ENCODE measurements at places on chromosomes 13 and 19.

DNA sequence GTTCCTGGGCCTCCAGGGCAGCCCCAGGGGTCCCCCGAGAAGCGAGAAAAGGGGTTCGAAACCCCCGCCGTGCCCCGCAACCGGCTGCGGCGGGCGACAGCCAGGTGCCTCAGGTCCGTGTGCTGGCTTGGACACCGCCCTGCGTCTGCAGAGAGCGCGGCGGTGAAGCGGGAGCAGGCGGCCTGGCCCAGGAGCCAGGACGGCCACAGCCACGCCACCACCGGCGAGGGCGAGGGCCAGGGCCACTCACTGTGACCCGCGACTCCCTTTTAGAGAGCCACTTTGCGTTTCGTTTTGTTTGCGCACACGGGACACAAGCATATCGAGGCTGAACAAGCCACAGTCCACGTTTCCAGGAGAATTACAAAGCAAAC, 110.4 kb downstream of the CRYL1 start:
- no peak for DNase-seq

- no peak for DNase-seq
Measured at GRCh38 chr19:1699386-1699785, 47.0 kb upstream of the TCF3 start.

DNA sequence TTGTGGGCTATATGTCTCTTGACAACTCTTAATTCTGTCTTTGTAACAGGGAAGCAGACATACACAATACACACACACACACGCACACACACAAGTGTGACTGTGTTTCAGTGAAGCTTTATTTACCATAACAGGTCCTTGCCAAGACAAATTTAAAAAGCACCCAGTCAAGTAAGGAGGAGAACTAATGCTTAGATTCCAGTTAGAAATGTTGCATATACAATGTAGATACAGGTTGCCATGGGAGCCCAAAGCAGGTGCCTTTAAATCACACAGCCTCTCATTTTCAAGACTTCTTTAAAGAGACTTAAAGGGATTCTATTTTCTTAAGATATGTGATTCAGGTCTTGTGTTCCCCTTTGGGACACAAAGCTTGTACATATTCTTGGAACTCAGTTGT, 1551.9 kb downstream of the EFNB2 start:
- no peak for DNase-seq

- no peak for DNase-seq
Measured at GRCh38 chr13:90492872-90493271, 854.6 kb upstream of the MIR17HG start.

- DNase-seq, result no peak
Measured at GRCh38 chr13:111115061-111115964, at the start of gene ARHGEF7. Gene ARHGEF7, plus strand, starts transcription at chr13:111115310. Its CDS starts 217 bp downstream, at chr13:111115527.

DNA sequence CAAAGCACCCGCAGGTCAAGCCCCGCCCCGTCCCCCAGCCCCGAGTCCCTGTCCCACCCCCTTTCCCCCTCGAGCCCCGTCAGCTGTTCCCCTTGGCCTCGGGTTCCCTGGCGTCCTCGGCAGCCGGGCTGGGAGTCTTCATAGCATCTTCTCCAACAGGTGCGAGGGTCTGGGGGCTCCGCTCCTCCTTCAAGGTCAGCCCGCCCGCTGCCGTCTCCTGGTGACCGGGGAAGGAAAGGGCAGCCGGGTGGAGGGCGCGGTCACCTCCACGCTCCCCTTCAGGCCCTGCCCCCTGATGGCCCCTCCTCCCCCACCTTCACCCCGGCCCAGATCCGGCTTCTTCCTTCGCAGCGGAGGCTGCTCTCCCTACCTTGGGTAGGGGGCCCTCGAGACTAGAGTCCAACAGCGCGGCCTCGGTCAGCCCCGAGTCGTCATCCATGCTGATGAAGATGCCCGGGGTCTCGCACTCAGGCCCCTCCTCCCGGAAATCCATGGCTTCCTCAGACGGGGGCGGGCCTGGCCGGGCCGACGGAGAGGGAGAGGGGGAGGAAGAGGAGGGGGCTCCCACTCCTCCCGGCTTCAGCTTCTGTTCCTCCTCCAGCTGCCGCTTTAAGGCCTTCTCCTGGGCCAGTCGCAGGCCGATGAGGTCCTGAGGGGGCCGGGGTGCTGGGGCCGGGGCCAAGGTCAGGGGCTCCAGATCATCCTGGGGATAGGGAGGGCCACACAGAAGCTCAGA, 541 bp upstream of the RSPH6A start:
- peak; percentile 51 for DNase-seq

DNA sequence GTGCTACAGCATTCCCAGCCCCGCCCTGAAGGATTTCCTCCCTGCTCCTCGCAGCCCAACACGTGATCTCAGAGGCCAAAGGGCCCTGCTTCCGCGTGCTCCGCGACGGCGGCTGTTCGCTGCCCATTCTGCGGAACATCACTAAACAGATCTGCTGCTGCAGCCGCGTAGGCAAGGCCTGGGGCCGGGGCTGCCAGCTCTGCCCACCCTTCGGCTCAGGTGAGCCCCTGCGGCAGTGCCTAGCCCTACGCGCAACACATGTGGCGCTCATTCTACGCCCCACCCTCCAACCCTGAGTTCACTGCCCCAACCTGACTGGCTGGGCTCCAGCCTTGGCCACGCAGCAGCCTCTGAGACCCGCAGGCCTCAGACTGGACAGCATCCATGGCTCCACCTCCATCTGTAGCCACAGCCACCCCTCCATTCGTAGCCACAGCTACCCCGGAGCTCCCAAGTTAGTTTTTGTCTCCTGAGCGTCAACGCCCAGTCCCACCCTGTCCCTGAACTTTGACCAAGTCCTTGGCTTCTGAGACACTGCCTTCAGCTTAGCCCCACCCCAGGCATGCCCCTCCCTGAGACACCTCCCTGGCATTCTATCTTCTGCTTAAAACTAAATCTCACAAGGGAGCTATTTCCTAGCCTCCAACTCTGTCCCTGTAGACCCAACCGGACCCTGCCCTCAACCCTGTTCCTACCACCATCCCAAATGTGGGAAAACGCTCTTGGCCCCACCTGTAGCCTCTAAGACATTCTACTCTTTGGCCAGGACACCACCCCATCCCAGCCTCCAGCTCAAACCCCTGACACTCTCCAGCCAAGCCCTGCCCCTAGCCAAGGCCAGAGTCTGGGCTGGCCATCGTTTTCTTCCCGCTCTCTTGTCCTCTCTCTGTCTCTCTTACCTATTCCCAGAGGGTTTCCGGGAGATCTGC, 6.4 kb downstream of the LTBP4 start:
- no peak for DNase-seq

GRCh38 chr13:112879283-112879833, 89.7 kb upstream of the MCF2L start:
- no peak for DNase-seq

DNA sequence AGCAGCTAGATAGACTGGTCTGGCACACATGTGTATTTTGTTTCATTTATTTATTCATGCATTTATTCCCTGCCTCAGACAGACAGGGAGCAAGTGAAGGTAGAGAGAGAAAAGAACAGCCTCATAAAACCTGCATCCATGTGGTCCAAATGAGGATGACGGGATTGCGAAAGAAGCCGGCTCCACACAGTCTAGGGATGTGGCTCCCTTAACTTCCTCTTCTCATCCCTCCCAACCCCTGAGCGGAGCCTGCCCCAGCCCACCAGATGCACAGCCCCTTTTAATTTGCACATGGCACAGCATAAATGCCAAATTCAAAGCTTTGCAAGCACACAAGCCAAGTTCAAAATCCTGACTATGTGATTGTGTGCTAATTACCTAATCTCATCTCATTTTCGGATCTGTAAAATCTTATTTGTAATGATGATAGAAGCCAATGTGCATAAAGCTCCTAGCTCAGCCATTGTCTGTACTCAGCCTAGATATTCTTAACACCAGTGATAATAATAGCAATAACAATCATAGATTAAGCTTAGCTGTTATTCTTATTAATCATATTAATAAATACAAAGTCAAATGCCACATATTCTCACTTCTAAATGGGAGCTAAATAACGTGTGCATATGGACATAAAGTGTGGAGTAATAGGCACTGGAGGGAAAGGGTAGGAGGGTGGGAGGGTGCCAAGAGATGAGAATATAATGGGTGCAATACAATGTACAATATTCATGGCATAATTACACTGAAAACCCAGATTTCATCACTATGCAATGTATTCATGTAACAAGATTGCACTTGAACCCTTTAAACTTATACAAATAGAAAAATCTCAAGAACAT, 156.3 kb downstream of the DCT start:
- no peak for DNase-seq

DNA sequence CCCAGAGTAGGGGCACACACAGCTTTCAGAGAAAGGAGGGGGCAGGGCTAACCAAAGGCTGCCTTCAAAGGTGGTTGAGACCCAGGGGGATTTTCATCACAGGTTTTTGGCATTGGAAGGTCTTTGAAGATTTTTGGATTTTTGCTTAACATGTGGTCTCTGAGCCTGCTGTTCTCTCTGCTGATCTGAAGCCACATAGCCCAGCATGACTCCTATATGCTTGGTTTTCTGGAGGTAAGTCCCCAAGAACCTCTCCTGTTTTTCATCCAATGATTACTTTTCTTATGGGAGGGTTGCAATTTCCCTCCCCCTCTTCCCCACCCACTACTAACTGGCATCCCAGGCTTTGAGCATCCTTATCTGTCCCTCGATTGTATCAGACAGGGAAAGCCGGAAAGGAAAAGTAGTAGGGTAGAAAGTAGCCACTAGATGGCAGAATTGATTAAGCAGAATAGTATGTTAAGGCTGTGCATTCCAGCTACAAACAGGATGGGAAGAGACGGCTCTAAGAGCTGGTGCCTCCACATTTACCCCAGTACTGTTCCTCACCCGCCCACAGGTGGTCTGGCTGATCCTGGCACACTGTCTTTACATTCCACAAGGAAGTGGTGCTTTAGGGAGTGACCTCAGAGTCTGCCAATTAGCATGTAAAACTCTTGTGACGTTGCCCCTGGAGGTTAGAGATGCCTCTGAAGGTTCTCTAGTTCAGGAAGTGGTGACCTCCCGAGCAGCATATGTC, 218.9 kb upstream of the EDNRB start:
- peak; percentile 42 for DNase-seq

- no peak for DNase-seq
Measured at GRCh38 chr19:42246143-42246921, 3.9 kb upstream of the GSK3A start.

GRCh38 chr13:50401721-50402465, 386.6 kb downstream of the KCNRG start:
- no peak for DNase-seq

DNA sequence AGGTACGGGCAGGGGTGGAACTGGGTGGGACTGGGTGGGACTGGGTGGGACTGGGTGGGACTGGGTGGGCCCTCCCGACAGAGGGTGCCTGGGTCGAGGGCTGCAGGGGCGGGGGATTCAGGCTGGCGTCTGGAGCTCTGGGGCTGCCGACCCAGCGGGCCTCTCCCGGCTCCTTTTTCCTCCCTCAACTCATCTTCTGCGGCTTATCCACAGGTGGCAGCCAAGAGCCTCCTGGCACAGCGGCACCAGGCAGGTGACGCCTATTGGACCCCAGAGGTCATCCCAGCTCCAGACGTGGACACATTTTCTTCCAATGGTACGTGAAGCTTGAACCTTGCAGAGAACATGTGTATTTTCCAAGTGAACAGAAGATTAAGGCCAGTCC, 533 bp downstream of the ZNF544 start:
- no peak for DNase-seq

GRCh38 chr19:50434525-50434924, 1.8 kb downstream of the MYBPC2 start:
- no peak for DNase-seq

- DNase-seq, result no peak
Measured at GRCh38 chr13:70784207-70784989, 676.1 kb upstream of the KLHL1 start.

DNA sequence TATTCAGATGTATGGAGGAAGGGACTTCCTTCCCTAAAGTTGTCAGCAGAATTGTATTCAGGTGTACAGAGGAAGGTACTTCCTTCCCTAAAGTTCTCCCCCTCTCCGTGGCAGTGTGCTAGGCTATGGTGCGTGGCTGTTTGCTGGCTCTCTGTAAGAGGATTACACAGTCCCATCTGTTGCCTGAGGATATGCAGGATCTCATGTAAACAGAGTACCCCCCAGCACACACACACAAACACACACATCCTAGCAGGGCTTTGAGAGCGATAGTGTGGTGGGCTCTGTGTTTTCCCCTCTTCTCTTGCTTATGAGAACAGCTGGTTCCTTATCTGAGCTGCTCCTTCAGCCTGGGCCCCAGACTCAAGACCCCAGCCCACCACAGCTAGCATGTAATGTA, 10.3 kb downstream of the NEK5 start:
- DNase-seq, result no peak
